Urothelium cell line (cell line): ENCODE measurements at places on chromosomes 1 and 21.

DNA sequence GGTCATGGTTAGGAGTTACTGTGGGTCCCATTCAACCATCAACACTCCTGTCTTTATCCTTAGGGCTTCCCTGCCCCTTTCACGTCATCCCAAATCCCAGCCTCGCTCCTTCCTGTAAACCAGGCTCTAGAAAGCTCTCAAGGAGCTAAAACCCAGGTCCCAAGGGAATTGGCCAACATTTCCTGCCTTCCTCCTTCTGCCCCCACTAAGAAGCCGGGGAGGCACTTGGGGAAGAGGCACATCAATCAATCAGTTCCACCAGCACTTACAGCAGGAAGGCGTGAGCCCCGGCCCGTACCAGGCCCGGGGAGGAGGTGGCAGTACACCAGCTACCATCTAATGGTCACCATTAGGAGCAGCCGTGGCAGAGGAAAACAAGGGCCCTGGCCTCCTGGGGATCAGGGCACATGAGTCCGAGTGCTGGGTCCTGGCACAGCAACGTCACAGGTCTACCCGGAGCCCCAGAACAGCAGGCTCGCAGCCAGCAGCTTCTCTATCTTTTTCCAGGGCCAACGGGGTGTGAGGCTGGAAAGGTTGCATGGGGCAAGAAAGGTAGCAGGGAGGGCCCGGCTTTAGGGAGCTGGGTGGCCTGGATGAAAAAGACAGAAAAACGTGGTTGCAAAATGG, 108.6 kb downstream of the CASZ1 start:
- DNase-seq = no peak

GRCh38 chr1:37995751-37996345, 6.0 kb upstream of the SF3A3 start:
- no peak for DNase-seq

DNA sequence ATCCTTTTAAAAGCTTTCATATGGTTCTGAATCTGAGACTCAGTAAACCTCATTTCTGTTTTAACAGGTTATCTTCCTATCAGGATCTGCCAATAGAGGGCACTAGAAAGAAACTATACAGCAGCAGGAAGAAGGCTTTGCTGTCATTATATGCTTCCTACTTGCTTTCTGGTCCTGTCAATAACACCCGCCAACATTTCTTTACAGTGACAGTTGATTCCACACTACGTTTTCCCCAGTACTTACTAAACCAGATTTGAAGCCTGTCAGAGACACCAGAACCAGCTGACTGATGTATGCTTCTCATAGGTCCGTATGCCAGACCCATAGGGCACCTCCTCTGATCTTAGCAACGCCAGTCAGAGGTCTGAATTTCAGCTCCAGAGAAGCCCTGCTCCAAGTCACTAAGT, 341.0 kb upstream of the NEGR1 start:
- DNase-seq = peak; percentile 11

- DNase-seq = no peak
Observed at GRCh38 chr1:57118948-57119603, 153.3 kb upstream of the C8B start.

GRCh38 chr1:115771847-115772457, 3.4 kb upstream of the CASQ2 start:
- peak; percentile 91 for DNase-seq

DNA sequence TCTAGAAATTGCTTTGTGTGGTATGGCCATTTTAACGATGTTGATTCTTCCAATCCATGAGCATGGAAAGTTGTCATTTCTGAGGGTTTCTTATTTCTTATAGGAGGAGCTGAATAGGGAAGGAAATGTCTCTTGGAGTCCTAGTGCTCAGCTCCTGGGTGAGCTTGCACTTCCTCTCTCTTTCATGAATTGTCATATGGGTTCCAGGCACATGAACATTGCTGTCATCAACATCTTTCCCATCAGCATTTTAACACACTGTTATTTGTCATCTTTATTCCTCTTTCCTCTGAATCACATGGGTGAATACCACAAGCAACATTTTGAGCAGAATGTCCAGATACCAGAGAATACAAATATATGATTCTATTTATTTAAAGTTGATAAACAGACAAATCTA, 23.4 kb downstream of the SLAMF6 start:
- no peak for DNase-seq

- no peak for DNase-seq
Observed at GRCh38 chr1:7278045-7278444, 492.8 kb downstream of the CAMTA1 start.

DNA sequence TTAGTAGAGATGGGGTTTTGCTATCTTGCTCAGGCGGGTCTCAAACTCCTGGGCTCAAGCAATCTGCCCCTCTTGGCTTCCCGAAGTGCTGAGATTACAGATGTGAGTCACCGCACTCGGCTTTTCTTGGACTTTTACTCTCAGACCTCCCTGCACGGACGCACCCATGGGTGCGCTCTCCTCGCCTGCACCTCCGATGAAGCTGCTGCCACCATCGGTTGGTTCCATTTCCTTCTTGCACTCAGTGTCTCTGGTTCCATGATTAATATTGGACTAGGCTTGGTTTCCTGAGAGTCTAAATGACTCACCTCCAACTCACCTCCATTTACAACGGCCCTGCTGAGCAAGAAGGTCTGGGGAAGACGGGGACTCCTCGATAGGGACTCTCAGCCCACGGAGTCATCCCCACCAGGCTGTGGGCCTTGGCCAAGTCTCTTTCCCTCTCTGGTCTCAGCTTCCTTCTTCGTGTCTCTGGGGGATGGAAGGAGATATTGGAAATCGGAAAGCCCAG, 6.7 kb upstream of the TNFRSF8 start:
- no peak for DNase-seq

DNA sequence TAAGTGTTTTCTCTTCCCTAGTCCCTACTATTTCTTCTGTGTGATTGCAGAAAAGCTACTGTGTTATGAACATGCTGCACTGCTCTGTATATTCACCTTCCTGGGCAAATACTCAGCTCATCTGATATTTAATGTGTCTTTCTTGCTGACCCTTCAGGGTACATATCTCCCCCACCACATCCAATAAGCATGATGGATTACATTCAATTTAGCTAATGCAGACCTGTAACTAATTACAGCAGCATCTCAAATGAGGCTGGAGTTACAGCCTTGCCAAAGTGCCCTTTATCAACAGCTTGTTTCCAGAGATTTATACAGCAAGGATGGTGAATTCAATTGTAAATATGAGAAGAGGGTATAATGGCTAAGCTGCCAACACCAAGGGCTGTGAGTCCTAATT, 144.0 kb downstream of the KCNH1 start:
- no peak for DNase-seq

DNA sequence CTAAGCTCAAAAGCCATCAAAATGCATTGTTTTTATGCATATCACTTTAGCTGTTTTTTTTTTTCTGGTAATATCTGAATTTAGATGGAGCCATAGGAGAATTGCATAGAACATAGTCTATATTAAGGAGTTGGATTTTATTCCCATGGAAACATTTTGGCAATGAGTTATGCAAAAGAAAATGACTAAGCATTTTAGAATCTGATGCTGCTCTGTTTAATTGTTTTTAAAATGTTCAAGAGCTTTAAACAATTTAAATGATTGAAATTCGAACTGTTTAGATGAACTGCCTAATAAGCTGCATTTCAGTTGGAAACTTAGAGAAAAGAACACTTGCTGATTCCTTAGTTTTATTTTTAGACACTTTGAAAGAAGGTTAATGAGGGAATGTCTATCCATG, 1531.5 kb upstream of the B3GALT2 start:
- DNase-seq = no peak

DNA sequence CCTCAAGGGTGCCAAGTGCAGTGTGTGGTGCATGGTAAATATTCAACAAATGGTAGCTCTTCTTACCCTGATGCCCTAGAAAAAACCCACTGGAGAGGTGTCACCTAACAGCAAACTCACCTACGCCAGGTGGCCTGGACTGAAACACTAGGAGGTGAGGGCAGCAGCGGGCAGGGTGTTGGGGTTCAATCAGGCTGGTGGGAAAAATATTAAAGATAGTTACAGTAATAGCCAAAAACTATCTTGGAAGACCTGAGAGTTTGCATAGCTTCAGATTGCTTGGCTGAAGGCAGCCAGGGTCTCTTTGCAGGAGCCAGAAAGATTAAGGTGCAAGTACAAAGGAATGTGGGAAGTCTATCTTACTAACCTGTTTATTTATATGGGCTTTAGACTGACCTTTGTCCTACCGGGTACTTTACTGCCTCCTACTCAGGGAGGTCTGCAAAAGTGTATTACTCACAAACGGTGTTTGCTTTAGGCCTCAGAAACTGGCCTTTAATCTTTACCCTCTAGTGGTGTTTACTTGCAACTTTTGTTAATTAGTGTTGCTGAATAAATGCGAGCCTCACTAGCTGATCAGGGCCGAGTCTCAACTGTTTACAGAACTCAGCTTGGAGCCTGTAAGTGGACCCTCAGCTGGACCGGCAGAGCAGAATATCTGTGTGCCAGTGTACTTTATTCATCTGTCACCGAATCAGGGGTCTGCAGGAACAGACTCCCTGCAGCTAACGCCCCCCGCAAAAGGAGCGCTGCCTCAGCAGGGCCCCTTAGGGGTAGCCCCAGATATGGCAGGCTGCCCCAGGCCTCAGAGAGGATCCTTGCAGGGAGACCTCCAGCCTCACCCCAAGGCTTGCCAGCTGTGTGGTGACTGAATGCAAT, 63.9 kb downstream of the SYF2 start:
- DNase-seq = no peak

GRCh38 chr1:44645476-44646244, 28.6 kb downstream of the TMEM53 start:
- DNase-seq = no peak

DNA sequence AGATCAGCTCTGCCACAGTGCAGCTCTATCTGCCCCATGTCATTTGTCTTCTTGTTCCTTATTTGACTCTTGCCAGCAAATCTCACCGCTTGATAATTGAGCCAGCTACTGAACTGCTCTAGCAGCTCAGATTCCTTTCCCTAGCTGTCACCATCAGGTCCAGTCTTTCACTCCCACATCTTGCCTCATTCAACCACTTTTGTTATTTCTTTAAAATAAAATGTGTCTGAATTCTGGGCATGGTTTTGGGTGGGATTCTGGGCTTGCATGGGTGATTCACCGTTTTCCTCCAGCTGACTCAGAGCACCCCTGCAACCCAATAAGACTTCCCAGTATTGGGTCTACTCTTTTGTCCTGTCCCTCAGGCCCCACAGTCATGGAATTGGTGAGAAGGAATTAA, 215.7 kb downstream of the DSCAM start:
- no peak for DNase-seq

- DNase-seq = no peak
Observed at GRCh38 chr1:173482683-173483082, 5.5 kb downstream of the PRDX6 start.

- DNase-seq = no peak
Observed at GRCh38 chr1:210681158-210681557, 352.5 kb downstream of the HHAT start.

GRCh38 chr1:84156210-84156621, 12.1 kb downstream of the PRKACB start:
- peak; percentile 47 for DNase-seq

DNA sequence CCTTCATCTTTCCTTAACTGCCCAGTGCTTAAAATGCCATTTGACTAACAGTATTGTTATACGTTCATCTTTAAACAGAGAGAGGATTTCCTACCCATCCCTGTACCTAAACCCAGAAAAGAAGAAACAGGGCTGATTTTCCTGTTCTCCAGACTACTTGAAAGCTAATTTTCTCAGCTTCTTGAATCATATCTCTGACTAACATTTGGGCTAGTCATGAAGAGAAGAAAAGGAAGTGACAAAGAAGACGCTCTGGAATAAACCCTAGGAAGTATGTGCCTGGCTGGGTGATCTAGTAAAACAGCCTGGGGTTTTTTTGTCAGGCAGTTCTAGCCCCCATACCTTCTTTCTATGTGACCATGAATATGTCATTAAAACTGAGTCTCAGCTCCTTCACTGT, 44.8 kb upstream of the SGIP1 start:
- DNase-seq = no peak

GRCh38 chr1:19424651-19425570, 60.4 kb downstream of the CAPZB start:
- DNase-seq = no peak

DNA sequence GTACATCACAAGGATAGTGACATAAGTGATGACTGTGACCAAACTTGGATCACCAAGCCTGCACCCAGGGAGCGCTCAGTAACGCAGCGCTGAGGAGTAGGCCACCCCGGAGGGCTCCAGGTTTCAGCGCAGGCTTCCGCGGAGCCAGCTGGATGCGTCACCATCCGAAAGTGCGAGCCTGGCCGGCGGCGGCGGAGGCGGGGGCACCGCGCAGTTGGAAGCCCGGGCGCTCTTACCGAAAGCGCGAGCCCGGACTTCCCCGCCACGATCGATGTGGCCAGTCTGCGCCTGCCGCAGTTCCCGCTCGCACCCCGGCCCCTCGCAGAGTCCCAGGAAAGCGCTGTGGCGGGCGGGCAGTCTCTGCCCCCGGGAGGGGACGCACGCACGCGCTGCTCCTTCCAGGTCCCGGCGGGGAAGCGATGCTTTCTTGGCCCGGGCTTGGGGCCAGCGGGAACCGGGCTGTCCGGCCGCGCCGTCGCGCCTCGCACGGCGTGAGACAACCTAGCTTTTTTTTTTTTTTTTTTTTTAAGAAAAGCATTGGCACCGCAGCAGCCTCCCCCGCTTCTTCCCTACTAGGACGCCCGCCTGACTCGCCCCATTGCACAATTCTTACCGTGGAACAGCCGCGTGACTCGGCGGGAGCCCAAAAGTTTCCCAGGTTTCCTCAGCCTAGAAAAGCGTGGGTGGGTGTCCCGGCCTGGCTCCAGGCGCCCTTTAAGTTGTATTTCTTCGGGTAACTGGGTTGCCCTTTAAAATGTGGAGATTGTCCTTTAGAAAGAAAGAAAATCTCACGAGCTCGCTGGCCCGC, 36.4 kb upstream of the JAK1 start:
- peak; percentile 85 for DNase-seq
